ENCODE measurements at places on chromosomes 11 and 22.

DNA sequence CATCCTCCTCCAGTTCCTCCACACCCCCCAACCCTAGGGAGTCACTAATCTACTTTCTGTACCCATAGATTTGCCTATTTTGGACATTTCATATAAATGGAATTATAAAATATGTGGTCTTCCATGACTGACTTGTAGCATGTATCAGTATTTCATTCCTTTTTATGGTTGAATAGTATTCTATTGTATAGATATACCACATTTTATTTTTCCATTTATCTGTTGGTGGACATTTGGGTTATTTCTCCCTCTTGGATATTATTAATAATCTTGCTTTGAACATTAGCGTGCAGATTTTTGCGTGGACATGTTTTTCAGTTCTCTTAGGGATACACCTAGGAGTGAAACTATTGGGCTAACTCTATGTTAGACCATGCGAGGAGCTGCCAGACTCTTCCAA, 23.4 kb downstream of the NAT10 start:
- DNase-seq = no peak

- DNase-seq = no peak
Observed at GRCh38 chr11:46865340-46865739, 19.3 kb upstream of the CKAP5 start.

- no peak for DNase-seq
Observed at GRCh38 chr11:60175860-60176275, 7.0 kb downstream of the MS4A6A start.

GRCh38 chr22:18096823-18097222, 13.8 kb upstream of the TUBA8 start:
- DNase-seq = no peak

DNA sequence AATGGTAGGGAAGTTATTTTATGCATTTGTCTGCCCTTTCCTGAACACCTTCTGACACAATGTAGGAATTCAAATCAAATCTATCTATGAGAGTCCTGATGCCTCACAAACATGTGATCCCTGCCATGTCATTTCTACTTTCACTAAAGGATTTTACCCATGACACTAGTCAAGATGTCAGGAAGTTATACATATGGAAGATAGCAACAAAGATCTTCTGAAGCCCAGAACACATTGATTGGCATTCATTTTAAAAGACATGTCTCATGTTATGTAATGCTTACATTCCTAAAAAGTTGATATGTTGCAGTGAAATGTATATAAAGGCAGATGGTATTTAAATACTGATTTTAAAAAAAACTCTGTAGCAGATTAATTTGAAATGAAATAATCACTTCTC, 61.5 kb downstream of the FAM76B start:
- DNase-seq = no peak
